ENCODE measurements at places on chromosomes 1 and 21.

DNA sequence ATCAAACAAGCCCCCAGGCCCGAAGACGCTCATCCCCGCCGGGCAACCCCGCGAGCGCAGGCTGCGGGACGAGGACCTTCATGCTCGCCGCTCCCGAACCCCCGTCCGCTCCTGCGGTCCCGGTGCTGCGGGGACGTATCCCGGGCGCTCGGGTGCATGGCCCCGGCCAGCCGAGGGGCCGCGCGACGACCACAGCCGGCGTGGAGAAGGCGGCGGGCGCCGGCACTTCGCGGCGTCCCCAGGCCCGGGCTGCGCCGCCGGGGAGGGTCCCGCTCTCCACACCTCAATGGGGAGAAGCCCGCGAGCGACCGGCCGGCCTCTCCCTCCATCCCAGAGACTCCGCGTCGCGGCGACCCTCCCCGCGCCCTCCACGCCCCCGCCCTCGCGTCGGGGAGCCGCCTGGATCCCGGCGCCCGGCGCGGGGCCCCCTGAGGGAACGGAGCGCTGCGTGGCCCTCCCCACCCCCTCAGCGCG is 401 bp downstream of the ERRFI1 start:
- DNase-seq = no peak

DNA sequence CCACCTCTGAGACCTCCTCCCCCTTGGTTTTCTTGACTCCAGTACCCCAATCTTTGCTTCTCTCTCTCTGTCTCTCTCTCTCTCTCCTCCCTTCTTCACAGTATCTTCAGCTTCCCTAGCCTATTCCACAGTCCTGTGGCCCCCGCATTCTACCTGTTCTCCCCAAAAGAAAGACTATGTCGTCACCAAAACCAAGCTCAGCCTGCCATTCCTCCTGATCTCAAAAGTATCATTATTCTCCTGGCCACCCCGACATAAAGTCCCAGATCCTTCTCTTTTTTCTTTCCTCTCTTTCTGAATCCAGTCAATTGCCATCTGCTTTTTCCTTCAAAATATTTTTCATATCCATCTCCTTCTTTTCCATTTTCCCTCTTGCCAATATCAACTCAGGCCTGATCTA is 23.7 kb upstream of the KHDRBS1 start:
- no peak for DNase-seq

GRCh38 chr1:18635070-18635577 is 4.5 kb downstream of the PAX7 start:
- DNase-seq = no peak

GRCh38 chr1:199784138-199784895 is 243.2 kb upstream of the NR5A2 start:
- DNase-seq = no peak

DNA sequence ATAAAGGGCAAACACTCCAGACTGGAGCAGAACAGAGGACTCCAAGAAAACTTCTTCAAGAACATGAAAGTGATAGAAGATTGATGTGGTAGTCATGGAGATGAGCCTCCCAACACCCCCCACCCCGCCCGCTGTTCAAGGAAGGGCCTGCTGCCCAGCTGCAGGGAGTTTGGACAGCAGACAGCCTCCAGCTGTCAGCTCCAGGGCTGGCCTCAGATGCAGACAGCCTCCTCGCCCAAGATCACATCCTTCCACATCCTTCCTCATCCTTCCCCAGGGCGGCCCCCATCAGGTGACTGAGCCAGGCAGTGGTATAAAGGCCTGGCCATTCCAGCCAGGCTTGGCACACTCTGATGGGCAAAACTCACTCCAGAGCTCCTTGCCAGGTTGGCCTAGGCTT is 24.6 kb downstream of the HMGN2 start:
- DNase-seq = no peak

DNA sequence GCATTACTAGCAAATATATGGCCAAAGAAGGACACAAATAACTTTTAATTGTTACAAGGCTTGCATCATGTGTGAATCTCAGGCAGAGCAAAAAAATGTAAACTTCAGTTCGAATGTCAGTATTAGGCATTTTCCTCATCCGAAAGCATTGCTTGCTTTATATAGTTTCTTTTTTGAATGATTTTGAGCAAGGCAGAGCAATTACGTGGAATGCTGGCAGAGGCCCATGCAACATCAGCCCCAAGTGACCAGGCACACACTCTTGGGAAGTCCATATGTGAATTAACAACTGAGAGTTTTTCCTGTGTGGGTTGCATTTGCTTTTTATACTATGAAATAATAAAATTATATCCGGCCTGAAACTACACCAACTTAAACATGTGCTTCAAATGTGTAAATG is 274.8 kb downstream of the PTPRC start:
- DNase-seq = no peak

GRCh38 chr1:111654839-111655238 is 35.2 kb downstream of the RAP1A start:
- no peak for DNase-seq

GRCh38 chr21:14554948-14555347 is 8.8 kb upstream of the SAMSN1 start:
- no peak for DNase-seq

- DNase-seq = no peak
Observed at GRCh38 chr1:235863699-235864093, 3.0 kb downstream of the LYST start.

DNA sequence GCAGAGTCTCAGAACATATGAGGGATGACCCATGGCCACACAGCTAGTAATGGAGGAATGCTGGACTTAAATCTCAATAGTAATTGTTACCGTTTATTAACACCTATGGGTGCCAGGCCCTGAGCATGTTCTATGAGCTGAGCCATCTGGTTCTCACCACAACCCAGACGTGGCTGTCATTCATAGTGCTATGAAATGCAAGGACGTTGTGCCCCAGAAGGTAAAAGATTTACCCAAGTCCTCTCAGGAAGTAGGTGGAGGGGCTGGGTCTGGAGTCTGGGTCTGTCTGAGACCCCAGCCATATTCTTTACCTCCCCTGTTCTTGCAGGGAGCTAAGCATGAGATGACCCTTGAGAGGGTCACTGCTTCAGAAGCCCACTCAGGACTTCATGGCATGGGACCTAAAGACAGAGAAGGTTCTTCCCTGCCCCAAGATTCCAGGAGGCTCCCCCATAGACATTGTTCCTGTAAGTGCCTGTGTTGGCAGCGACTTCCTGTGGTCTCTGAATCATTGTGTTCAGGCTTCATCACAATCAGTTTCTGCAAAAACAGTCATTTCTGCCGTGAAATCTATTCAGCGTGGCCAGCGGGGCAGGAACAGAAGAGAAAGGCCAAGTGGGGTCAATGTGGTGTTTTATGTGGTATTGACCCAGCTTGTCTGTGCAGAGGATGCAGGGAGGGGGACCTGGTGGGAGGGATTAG is 475.4 kb downstream of the PTPRU start:
- peak; percentile 75 for DNase-seq

DNA sequence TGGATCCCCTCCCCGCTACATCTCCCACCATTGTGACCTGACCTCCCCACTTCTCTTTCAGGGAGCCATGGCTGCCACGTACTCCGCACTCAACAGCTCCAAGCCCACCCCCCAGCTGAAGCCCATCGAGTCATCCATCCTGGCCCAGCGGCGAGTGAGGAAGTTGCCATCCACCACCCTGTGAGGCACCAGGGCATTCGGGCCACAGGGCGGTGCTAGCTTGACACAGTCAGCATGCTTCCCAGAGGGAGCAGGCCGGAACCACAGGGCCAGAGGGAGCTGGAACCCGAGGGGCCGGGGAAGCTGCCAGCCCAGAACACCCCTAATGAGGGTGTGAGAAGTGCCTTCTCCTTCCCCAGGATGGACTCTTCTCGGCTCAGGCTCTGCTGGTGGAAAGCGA is 44.5 kb downstream of the RPS6KA1 start:
- no peak for DNase-seq

- no peak for DNase-seq
Observed at GRCh38 chr1:167554028-167554779, 642 bp upstream of the CREG1 start.

GRCh38 chr1:35507947-35508346 is 49.3 kb downstream of the KIAA0319L start:
- DNase-seq = no peak

GRCh38 chr1:9825093-9826074 is 1.6 kb upstream of the CLSTN1 start:
- DNase-seq = peak; percentile 92

GRCh38 chr21:36104317-36105300 is 30.3 kb upstream of the CBR3 start:
- no peak for DNase-seq

DNA sequence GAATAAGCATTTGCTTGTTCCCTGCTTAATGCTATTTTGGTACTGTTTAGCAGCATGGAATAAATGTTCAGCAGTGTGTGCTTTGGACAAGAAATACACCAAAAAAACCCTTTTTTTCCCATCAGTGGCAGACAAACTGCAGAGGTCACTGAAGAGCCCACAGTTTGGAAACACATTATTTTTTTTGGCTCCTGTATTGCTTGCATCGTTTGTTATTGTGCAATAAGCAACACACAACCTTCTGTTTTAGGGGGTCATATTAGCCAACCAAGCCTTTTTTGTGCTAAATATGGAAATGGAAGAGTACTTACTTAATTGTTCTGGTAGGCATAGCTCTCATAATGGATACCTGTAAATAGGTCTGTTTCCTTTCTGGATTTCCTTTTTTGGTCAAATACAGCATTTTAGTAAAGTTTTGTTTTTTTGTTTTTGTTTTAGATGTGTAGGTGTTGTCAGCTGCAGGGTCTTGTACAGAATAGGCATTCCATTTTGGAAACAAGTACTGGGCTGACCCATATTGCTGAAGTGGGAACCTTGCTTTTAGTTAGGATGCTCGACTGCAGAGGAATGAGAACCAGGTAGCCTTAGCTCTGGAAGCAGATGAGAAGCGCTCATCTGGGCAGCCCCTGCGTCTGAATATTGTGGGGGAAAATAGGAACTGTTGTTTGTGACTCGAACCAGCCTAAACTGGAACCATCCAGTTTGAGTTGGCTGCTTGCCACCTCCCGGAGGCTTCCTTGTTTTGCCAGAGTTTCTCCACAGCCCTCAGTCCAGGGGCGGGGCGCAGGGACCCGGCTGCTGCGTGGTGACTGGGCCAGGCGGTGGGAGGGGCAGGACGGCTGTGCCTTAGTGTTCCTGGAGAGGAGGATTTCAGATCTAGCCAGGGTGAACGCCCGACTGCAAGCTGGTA is 38.4 kb downstream of the SPEN start:
- peak; percentile 90 for DNase-seq

- no peak for DNase-seq
Observed at GRCh38 chr1:31671561-31672201, 27.0 kb upstream of the PEF1 start.

- DNase-seq = no peak
Observed at GRCh38 chr1:175673371-175674150, 69.8 kb downstream of the TNR start.

- DNase-seq = peak; percentile 41
Observed at GRCh38 chr1:243842978-243843511, 7.0 kb downstream of the AKT3 start.

DNA sequence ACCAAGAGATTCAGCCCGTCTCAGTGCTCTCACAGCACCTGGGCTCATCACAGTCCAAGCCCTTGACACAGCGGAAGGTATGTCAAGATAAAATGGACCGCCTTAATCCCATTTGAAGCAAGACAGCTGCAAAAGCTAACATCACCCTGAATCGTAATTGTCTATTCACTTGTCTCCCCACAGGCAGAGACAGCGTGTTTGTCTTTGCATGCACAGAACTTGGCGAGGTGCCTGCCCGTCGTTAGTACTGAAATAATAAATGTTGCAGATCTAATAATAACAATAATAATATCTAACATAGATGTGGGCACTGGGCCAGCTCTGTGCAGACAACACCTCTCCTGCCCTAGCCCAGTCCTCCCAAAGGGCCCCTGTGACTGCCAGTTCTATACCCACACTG is 271.7 kb downstream of the NPHP4 start:
- no peak for DNase-seq

- DNase-seq = no peak
Observed at GRCh38 chr1:24906760-24907490, 23.2 kb downstream of the RUNX3 start.

DNA sequence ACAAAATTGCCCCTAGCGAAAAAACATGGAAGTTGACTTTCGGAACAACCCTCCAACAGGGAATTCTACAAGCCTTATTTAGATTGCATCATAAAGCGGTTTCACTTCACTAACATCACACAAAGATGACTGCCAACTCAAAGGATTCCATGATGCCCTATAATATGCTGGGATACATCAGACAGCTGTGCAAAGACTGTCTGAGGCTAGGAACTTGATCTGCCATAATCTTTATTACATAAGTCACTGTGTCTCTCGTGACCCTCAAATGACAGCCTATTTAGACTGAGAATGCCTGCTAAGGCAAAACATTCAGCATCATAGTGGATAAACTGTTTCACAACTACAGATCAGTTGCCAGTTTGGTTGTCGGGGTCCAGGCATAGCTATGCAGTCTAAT is 23.8 kb downstream of the FH start:
- no peak for DNase-seq

DNA sequence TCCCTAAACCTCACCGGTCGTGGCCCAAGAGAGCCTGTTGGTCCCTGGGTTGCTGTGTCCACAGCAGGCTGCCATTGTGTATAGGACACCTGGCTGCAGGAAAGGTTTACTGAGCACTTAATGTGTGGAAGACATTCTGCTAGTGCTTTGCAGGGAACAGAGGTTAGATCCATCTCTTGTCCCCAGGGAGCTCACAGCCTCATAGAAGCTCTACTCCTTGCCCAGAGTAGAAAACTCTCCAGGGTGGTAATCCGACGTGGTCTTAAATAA is 16.9 kb upstream of the ALPL start:
- no peak for DNase-seq

DNA sequence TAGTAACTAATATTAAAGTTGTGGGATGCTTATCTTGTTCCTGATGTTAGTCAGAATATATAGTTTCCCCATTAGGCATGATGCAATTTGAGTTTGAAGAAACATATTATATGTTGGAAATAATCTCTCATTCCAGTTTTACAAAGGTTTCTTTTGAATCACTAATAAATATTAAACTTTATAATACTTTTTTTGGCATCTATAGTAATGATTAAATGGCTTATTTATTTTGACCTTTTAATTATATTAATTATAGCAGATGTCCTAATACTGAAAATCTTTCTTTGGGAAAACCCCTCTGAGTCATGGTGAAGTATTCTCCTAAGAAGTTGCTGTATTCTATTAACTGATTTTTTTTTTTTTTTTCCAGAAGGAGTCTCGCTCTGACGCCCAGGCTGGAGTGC is 28.5 kb upstream of the PTGS2 start:
- no peak for DNase-seq

Measured in urothelium cell line (cell line).